ENCODE measurements at places on chromosomes 1 and 21. TPM values are rescaled to one million over a fixed set of nuclear protein-coding genes. Genes with fewer than 3 reads are reported as not detected.

KLF18 gene
- not detected for total RNA-seq

GPA33 gene
- total RNA-seq: not detected

PTGFRN gene
- 121 TPM for total RNA-seq

CYYR1 gene
- 10.9 TPM for total RNA-seq

CRYAA gene
- not detected for total RNA-seq

TRPM2 gene
- total RNA-seq: not detected

DENND2D gene
- 22.7 TPM for total RNA-seq

RGS18 gene
- total RNA-seq: 0.11 TPM

FAM177B gene
- total RNA-seq: not detected

CTH gene
- 9.4 TPM for total RNA-seq

HHAT gene
- total RNA-seq: 1.4 TPM

CCDC190 gene
- total RNA-seq: not detected

LCA5L gene
- 0.19 TPM for total RNA-seq

CFAP298 gene
- 40.4 TPM for total RNA-seq

SAMD13 gene
- total RNA-seq: 0.87 TPM

LY9 gene
- not detected for total RNA-seq

PPP1R15B gene
- 19.7 TPM for total RNA-seq

CRNN gene
- total RNA-seq: not detected

INKA2 gene
- total RNA-seq: 2.0 TPM

PFKFB2 gene
- total RNA-seq: 10.7 TPM

TDRD5 gene
- total RNA-seq: not detected

GBP5 gene
- 0.11 TPM for total RNA-seq

TNFSF4 gene
- 0.15 TPM for total RNA-seq

GPATCH2 gene
- 9.9 TPM for total RNA-seq

OSBPL9 gene
- 61.3 TPM for total RNA-seq
